Right lung (tissue), 10 donors: ENCODE measurements at places on chromosomes 6 and 20. TPM values are rescaled to one million over a fixed set of nuclear protein-coding genes. Genes with fewer than 3 reads are reported as not detected.

Gene LAMA2
- 28.8 TPM for polyA plus RNA-seq

Gene HLA-DRA
- polyA plus RNA-seq, result 56.3 TPM

DNA sequence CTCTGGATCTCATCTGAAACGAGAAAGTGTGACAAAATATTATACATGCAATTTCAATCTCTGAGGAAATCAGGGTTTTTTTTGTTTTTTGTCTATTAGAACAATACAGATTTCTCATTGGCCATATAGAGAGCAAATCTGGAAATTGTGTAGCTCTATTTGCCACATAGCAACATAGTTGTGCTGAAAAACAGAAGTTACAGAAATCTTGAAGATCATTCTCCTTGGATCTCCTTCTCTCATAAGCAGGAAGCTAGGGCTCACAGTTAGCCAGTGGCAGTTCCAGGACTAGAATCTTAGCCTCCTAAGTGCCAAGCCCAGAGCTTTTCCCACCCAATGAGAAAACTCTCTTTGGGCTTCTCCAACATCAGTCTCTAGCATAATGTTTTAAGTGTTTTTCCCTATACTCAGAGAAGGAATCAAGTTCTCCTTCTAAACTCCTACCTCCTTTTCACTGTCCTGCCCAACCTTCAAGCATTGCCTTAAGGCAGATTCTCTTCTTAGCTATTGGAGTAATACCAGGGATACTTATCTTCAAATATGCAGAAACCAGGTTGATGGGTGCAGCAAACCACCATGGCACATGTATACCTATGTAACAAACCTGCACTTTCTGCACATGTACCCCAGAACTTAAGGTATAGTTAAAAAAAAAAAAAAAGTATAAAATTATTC lies 211.6 kb downstream of the ALDH8A1 start:
- DNase-seq, result no peak

DNA sequence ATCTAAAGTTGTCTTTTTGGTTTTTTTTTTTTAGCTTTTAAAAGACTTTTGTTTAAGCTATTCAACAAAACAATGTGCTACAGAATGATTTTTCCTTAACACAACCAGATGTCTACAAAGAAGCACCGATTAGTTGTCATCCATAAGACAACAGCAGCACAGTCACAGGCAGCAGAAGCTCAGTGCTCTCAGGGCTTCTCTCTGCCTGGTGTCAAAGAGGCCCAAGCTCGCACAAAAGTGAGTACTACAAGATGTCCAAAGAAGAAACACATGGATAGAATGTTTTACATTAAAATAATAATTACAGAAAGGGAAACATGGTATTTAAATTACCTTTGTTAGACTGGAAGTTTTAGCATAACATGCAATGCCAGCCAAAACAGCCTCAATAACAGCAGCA lies 81.6 kb downstream of the DNAAF9 start:
- DNase-seq, result no peak

GRCh38 chr20:48310305-48310704 lies 517.5 kb downstream of the PREX1 start:
- no peak for DNase-seq

DNA sequence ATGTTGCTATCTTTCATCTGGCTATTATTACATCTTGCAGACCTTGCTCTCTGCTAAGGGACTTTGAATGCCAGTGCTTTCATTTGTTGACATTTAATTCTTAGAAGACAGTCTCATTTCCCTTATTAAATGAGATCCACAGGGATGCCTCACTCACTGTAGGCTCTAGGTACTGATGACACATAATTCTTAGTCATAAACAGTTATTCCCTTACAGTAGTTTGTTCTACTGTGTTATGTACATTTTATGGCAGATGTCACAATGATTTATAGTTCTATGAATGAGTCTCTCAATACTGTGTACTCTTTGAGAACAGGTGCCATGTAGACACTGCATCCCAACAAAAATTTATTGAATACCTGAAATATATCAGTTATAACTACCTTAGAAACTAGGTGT lies 70.3 kb downstream of the FAM83B start:
- DNase-seq, result no peak

DNA sequence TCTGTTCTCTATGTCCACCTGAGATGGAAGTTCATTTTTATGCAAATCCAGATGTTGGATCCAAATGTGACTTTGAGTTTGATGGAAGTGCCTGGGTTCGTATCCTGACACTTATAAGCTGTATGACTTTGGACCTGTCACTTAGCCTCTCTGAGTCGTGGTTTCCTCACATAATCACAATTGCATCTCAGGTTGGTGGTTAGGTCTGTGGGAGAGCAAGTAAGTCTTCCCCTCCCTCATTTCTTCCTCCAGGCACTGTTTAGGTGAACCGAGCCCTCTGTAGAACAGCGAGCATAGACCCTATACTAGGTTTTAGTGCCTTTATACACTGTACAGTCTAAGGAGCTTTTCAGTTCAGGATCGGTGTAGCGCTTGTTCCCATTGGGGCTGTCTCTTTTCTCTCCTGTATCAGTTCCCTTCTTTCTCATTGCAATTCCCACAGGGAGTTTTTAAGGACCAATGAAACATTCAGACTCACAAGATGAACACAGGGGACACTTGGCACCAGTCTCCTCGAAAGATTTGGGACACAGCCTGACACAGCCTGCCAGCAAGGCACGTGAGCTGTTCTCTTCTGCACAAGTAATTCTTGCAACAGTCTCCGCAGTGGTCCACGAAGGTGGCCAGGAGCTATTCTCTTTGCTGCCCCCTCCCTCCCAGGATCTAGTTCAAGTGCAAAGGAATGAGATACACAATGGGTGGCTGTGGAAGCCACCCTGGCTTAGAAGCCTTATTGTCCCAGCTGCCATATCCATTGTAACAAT lies 11.8 kb downstream of the TOX2 start:
- DNase-seq, result no peak

GRCh38 chr6:14079433-14079832 lies 38.1 kb upstream of the CD83 start:
- DNase-seq, result no peak

DNA sequence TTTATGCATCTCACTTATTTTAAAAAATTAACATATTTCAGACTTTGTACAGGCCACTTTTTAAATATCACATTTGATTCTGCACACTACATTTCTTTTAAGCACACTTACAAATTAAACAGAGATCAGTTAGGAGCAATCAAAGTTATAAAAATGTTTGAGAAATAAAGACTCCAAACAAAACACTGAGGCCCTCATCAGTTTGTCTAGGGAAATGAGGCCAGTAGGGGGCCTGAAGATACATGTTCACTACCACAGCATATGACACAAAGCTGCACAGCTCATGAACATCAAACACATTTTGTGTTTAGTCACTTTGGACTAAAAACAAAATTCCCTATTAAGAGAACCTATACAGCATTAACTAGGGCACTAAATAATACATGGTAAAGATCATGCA lies 180.5 kb downstream of the PDE7B start:
- no peak for DNase-seq

GRCh38 chr6:129353067-129353466 lies 356.9 kb downstream of the ARHGAP18 start:
- no peak for DNase-seq
